ENCODE measurements at places on chromosomes 13 and 19.

DNA sequence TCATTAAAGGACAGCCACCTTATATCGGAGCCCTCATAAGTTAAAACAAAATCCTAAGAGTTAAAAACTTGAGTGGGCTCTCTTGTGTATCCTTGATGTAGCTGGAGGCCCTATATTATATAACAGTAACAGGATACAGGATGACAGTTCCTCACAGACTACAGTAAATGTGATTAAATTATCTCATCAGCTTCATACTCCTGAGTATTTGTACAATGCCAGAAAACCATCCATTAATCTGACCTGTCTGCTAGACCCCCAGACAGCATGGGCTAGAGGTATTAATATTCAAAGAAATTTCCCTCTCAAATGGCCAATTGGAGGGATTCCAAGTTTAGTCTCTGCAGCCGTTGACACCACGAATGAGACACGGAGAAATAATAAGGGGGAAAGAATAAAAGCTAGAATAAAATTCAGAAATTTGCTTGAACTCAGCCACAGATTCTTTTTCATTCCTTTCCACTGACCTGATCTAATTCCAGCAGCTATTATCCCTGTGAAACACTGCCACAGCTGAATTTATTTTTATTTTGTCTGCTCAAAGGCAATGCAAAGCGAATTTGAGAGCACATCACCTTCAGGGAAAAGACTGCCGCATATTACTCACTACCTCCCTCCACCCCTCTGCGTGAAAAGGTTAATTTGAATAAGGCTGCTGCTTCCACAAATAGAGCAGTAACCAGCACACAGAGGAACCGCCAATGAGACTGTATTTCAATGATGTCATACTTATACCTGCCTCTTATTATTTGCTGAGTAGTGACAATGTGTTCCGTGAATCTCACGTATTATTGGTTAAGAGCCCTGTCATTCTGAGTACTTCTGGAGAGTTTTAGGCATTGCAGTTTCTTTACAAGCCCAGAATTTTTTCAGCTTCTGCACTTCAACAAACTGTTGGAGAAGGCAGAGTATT is 155.9 kb upstream of the KLF12 start:
- DNase-seq, result no peak

- DNase-seq, result no peak
These were observed 1.7 kb downstream of the PROSER1 start for GRCh38 chr13:39036212-39036611.

DNA sequence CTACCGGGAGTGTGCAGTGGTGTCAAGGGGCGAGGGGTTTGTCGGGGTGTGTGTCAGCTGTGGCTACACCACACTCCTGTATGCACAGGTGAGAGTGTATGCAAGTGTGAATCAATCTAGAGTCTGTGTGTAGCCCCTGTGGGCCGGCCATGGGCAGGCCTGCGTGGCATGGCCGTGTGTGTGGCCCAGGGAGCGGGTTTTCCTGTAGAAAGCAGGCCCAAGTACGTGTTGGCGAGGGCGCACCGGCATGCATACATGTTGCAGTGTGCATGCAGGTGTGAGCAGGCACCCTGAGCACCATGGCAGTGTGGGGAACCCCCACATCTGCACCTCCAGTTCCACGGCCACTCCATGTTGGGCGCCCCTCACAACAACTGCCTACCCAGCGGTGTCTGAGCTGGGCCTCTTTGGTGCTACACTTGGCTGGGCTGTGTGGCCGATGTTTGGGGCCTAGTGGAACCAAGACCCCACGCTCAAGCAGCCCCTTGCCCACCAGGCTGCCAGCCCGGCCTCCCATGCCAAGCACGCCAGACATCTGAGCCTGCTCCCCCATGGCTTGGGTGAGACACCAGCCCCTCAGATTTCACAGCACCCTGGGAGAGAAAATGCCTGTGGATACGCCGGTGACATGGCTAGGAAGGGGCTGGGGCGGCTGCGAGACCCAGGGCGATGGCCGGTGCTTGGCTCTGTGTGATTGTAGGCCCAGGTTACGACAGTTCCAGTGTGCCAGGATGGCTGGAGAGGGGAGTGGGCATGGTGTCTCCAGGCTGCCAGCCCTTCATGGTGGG is 2.1 kb downstream of the NFIX start:
- no peak for DNase-seq

DNA sequence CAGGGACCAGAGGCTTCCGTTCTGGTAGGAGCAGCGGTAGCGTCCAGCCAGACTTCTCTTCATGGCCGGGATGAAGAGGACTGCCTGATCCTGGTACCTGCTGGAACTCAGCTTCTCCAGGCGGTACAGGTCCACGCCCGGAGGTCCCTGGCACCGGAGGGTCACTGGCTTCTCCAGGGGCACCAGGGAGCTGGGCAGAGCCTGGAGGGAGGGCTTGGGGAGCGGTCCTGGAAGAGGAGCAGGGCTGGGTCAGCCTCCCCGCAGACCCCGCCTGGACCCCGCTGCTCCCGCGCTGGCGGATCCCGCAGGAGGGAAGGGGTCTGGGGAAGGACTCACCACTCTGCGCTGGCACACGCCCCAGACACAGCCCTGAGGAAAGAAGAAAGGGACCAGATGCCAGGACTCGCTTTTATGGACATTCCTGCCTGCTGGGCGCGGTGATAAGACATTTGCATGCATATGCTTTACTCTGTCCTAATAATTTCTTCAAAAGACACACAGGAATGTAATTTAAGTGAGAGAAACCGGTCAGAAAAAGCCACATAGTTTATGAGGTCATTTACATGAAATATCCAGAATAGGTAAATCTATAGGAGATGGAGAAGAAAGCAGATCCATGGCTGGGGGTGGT is 5.8 kb downstream of the GP6 start:
- no peak for DNase-seq

DNA sequence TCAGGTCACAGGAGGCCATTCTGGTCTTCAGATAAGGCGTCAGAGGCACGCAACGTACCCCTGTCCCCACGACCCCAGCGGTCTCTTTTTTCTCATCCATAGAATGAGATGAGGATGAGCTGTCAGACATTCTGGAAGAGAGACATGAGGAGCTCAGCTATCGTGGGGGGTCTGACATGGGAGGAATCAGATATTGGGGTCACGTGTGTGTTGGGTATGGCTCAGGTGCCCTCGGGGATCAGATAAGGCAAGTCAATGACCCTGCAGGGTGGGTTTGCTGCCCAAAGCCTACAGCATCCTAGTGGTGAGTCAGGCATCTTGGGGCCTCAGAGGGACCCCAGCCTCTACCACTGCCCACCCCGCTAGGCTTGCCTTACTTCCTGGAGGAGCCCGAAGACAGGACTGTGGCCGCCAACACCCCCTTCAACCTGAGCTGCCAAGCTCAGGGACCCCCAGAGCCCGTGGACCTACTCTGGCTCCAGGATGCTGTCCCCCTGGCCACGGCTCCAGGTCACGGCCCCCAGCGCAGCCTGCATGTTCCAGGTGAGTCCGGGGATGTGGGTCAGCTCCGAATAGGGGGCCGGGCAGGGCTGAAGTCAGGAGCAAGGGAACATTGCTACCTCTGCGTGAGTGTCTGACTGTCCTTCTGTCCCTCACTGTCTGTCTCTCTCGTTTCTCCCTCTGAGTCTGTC is 2.6 kb downstream of the AXL start:
- peak; percentile 50 for DNase-seq

- no peak for DNase-seq
These were observed 157.2 kb downstream of the TM9SF2 start for GRCh38 chr13:99658261-99658991.

GRCh38 chr13:85737952-85738351 is 61.3 kb downstream of the SLITRK6 start:
- no peak for DNase-seq

- no peak for DNase-seq
These were observed 692 bp downstream of the ZNF234 start for GRCh38 chr19:44142059-44142433.

DNA sequence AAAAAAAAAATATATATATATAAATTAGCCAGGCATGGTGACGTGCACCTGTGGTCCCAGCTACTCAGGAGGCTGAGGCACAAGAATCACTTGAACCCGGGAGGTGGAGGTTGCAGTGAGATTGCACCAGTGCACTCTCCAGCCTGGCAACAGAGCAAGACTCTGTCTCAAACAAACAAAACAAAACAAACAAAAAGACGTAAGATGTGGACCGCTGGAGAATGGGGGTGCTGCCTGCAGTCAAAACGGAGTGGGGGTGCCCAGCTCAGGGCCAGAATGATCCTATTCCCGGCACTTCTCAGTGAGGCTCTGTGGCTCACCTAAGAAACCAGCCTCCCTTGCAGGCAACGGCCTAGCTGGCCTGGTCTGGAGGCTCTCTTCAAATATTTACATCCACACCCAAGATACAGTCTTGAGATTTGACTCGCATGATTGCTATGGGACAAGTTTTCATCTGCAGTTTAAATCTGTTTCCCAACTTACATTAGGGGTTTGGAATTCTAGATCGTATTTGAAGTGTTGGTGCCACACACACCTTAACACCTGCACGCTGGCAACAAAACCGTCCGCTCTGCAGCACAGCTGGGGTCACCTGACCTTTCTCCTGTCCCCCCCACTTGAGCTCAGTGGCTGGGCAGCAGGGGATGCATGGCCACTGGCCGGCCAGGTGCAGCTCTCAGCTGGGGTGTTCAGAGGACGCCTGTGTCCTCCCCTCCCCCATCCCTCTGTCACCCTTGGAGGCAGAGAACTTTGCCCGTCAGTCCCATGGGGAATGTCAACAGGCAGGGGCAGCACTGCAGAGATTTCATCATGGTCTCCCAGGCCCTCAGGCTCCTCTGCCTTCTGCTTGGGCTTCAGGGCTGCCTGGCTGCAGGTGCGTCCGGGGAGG is at the start of gene F7:
Gene F7 (plus strand): TSS at position 760 of the 889 bp plus-strand sequence. CDS start 51 bp downstream, at position 811.
- peak; percentile 27 for DNase-seq

GRCh38 chr19:53915000-53915399 is 5.9 kb downstream of the CACNG7 start:
- no peak for DNase-seq
